ENCODE measurements at places on chromosomes 7 and 10.
A peak's percentile ranks its signal among the peaks of the same experiment; 100 is the strongest.

DNA sequence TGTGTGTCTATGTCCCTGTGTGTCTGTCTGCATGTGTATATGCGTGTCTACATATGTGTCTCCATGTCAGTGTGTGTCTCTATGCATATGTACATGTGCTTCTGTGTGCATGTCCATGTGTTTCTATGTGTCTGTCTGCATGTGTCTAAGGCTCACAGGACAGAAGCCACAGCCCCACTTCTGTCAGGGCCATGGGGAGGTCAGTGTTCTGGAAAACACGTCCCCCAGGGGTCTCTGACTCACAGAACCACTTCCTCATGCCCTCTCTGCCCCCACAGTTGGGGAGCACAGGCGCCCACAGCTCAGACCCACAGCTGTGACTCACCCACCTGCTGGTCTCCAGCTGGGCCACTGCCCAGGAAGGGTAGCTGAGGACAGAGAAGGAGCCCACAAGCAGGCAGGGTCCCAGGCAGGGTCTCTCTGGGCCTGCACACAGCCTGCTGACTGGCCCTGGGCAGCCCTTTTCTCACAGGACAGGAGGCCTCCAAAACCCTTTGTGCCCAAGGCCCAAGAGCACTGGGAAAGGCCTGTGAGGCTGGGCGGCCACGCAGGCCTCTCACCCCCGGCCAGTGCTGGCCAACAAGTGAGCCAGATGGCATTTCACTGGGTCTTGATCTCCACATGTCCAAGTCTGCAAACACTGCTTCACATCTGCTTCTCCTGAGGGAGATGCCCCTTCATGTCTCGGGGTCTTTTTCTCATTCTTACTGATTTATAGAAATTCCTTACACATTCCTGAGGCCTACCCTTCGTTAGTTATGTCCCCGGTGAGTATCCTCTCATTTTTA, 102.9 kb upstream of the FAM20C start:
- peak; percentile 85 for DNase-seq

- DNase-seq, result no peak
Observed at GRCh38 chr10:121998462-121998861, 9.5 kb downstream of the TACC2 start.

DNA sequence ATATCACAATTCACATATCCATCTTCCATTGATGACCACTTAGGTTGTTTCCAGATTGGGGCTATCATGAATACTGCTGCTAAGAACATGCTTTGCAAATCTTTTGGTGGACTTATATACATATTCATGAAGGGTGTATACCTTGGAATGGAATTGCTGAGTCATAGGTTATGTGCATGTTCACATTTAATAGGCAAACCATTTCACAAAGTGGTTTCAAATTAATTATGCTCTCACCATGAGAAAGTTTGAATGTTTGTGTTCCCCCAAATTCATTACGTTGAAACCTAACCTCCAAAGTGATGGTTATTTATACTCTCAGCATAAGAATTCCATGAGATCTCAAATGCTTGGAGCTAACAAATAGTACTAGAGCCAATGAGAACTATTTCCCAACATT, 86.4 kb downstream of the VPS41 start:
- no peak for DNase-seq

DNA sequence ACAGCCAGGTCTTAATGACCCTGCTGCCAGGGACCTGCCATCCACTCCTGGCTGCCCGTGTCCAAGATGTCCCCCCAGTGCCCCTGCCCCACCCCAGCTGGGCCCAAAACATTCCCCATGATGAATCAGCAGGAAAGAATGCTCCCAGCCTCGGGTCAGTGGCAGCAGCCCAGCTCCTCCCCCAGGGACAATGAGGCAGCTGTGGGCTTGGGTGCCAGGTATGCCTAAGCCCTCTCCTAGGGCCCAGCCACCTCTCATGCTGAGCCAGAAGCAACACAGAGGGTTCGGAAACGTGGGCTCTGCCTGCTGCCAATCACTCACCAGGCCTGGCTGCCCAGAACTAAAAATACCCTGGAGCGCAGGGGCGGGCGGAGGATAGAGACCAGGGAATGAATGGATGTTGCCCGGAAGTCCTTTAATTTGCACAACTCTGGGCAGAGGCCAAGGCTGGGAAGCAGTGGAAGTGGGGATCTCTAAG, 1.5 kb upstream of the LOXL4 start:
- DNase-seq, result peak; percentile 84

GRCh38 chr7:107694386-107694785, 33.8 kb downstream of the SLC26A4 start:
- DNase-seq, result peak; percentile 74

DNA sequence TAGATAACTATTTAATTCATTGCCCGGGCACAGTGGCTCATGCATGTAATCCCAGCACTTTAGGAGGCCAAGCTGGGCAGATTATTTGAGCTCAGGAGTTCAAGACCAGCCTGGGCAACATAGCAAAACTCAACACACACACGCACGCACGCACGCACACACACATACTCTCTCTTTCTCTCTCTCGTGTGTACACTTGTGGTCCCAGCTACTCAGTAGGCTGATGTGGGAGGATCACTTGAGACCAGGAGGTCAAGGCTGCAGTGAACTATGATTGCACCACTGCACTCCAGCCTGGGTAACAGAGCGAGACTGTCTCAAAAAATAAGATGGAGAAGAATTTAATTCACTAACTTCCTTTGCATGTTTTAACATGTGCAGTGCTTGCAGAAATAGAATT, 38.1 kb downstream of the PTPN12 start:
- no peak for DNase-seq

GRCh38 chr7:64787295-64787694, 6.9 kb upstream of the ZNF138 start:
- no peak for DNase-seq

DNA sequence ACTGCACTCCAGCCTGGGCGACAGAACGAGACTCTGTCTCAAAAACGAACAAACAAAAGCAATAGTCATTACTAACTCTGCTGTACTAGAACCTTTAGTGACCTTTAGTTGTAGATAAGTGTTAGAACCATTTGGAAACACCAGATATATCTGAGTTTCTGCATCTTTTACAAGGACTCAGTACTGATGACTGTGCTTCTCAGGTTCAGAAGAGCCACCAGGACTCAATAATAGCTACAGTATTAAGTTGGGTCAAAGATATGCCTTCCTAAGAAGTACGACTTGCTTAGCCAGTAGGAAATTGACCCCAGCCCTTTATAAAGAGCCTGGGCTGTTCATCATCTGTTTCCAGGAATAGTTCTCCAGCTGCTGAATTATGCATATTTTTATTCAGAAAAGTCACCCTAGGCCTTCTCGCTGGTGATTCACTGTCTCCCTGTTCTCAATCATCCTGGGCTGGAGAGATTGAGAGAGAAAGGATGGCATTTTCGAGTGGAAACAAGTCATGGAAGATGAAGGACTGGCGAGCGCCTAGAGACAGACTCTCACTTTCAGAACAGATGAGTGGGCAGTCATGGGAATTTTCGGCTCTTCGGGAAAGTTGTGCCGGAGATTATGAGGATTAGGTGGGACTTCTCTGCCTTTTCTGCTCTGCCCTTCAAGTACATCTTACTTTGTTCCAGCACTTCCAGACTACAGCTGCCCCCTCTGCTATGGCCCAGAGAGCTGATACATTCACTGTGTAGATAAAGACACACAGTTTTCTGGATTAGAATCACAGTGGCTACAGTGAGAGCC, 316.1 kb downstream of the CCDC3 start:
- no peak for DNase-seq

- DNase-seq, result no peak
Observed at GRCh38 chr10:19889256-19889655, 73.0 kb downstream of the PLXDC2 start.

DNA sequence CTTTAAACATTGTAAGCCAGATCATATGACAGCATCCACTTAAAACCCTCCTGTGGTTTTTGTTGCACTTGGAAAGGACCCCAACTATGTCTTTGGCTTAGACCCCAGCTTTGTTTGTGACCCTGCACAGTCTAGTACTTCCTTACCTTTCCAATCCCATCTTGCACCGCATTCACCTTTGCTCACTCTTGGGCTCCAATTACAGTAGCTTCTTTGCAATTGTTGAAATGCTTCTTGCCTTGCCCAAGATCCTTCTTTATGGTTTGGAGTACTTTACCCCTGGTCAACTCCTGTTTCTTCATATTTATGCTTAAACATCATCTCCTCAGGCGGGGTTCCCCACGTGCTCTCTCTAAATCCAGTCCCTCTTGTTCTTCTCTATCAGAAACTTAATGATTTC, 162.6 kb downstream of the PTEN start:
- no peak for DNase-seq

GRCh38 chr7:64999165-65000004, 7.1 kb downstream of the ERV3-1 start:
- peak; percentile 88 for DNase-seq

GRCh38 chr10:47326927-47327330, 4.7 kb downstream of the GDF2 start:
- DNase-seq, result no peak

DNA sequence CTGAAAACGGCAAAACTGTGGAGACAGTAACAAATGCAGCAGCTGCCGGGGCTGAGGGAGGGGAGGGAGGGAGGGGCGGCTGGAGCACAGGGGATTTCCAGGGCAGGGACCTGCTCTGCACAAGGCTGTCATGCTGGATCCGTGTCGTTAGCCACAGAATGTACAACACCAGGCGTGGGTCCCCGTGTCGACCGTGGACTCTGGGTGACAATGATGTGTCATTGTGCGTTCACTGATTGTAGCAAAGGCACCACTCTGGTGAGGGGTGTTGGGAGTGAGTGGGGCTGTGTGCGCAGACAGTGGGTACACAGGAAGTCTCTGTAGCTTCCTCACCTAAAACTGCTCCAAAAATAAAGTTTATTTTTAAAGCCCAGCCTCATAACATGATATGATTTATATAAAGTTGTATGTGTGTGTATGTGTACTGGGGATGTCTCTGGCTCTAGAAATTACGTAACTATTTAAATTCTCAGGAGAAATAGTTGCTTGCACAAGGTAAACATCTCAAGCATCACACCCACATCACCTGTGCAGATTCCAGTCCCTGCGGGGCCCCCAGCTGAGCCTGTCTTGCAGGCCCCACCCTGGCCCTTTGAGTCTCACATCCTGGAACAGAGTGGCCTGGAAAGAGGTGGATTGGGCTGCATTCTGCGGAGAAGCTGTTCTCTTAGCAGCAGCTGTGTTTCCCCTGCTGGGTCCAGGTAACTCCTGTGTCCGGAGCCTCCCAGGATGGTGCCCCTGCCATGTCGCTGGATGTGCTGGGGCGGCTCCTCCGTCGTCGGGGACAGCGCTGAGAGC, 135.7 kb downstream of the DYNC2I1 start:
- no peak for DNase-seq

Data from fibroblast of pulmonary artery (primary cell).